ENCODE measurements at places on chromosomes 13 and 19. TPM values are rescaled to one million over a fixed set of nuclear protein-coding genes. Genes with fewer than 3 reads are reported as not detected.

DNA sequence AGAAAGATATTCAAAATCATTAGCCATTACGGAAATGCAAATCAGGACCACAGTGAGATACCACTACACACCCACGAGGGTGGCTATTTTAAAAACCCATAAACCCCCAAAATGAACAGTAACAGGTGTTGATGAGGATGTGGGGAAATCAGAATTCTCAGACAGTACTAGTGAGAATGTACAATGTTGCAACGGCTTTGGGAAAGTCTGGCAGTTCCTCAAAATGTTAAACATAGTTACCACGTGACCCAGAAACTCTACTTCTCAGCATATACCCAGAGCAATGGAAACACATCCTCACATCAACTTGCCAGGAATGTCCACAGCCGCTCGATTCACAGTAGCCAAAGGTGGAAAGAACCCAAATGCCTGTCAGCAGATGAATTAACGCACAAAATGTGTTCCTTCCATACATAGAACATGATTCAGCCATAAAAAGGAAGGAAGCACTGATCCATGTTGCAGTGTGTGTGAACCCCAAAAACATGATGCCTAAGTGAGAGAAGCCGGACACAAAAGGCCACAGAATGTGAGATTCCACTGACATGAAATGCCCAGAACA is 7.0 kb downstream of the PLVAP start:
- no peak for DNase-seq

GRCh38 chr13:37621811-37622361 is 23.3 kb upstream of the POSTN start:
- DNase-seq, result no peak

SPART gene
- 76.5 TPM for total RNA-seq

- DNase-seq, result no peak
Measured at GRCh38 chr13:87999240-87999700, 328.1 kb downstream of the SLITRK5 start.

SPACA4 gene
- total RNA-seq, result not detected

DNA sequence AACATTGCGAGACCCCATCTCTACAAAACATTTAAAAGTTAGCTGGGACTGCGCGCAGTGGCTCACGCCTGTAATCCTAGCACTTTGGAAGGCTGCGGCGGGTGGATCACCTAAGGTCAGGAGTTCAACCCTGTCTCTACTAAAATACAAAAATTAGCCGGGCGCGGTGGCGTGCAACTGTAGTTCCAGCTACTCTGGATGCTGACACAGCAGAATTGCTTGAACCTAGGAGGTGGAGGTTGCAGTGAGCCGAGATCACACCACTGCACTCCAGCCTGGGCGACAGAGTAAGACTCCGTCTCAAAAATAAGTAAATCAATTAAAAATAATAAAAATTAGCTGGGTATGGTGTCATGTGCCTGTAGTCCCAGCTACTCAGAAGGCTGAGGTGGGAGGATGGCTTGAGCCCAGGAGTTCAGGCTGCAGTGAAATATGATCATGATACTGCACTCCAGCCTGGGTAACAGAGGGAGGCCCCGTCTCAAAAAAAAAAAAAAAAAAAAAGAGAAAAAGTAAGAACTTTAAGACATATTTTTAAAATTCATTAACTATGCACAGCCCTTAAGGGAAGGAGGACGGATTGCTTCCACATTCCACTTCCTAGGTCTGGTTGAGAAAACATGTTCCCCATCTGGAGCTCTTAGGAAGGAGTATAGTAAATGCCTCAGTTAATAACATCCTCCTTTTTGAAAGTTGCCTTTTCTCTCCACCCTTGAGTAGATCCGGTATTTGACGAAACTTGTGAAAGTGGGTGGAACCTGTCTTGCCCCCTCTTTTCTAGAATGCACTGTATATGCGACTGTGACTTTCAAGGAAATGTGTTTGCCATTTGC is 26.1 kb downstream of the EXOC3L2 start:
- no peak for DNase-seq

CPAMD8 gene
- 58.6 TPM for total RNA-seq

VN1R2 gene
- not detected for total RNA-seq

DNA sequence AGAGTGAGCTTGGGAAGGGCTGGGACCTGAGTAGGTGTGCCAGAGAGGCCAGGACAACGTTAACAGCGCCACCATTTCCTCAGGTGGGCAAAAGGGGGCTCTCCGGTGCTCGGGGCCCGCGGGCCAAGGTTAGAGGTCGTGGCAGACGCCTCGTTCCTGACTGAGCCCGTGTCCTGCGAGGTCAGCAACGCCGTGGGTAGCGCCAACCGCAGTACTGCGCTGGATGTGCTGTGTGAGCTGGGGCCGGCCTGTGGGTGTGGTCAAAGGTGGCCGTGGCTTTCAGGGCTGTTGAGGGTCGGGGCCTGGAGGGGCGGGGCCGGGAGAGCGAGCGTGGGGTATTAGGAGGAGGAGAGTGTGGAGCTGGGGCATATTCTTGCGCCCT is 3.7 kb downstream of the KIRREL2 start:
- DNase-seq, result no peak

LCP1 gene
- 17.0 TPM for total RNA-seq

GRCh38 chr19:8334458-8335342 is 8.4 kb downstream of the KANK3 start:
- peak; percentile 53 for DNase-seq

GRCh38 chr19:55649268-55650125 is 1.5 kb downstream of the CCDC106 start:
- no peak for DNase-seq

- DNase-seq, result no peak
Measured at GRCh38 chr13:50377726-50378270, 362.6 kb downstream of the KCNRG start.

- no peak for DNase-seq
Measured at GRCh38 chr13:44276061-44276460, 97.6 kb upstream of the SERP2 start.

GRCh38 chr13:93797463-93797862 is 570.9 kb downstream of the GPC6 start:
- DNase-seq, result no peak

ARHGAP35 gene
- total RNA-seq, result 86.0 TPM

DNA sequence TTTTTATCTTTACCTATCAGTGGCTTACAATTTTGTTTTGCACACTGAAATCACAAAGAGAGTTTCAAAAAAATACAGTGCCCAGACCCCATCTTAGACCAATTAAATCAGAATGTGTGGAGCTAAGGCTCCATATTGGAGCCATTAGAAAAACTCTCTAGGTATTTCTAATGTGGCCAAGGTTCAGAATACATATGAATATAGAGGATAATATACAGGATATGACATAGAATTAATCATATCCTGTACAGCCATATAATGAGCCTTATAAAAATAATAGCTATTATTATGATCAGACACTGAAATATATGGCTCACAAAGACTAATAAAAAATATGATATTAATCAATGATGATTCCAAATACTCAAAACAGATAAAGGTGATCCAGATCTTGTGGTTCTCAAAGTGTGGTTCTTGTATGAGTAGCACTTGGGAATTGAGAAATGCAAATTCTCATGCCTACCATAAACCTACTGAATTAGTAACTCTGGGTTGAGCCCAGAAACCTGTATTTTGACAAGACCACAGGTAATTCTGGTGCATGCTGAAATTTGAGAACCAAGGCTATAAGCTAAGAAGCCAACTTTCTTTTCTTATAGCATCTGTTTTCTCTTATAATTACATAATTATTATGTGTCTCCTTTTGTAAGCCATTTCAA is 408.0 kb downstream of the DIAPH3 start:
- no peak for DNase-seq

ZNF57 gene
- total RNA-seq, result 5.3 TPM

DNA sequence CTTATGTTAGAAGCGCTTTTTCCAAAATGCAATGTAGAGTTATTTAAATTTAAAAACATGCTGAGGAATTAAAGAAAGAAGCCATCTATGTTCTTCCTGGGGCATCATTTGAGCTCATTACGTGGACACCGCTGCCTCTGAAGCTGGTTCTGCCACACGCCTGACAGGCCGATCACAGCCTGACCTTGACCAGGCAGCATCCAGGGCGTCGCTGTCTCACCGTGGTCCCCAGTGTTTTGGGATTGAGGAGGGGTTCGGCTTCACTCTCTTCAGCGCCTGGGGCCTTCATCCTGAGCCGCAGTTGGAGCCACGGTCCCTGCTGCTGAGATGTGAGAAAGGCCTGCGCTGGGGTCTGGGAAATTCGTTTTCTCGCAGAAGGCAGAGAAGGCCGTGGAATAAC is 64.0 kb downstream of the ATP11A start:
- no peak for DNase-seq

CTXN1 gene
- 114 TPM for total RNA-seq

GRCh38 chr13:75186379-75186778 is 295.6 kb downstream of the TBC1D4 start:
- no peak for DNase-seq

DNA sequence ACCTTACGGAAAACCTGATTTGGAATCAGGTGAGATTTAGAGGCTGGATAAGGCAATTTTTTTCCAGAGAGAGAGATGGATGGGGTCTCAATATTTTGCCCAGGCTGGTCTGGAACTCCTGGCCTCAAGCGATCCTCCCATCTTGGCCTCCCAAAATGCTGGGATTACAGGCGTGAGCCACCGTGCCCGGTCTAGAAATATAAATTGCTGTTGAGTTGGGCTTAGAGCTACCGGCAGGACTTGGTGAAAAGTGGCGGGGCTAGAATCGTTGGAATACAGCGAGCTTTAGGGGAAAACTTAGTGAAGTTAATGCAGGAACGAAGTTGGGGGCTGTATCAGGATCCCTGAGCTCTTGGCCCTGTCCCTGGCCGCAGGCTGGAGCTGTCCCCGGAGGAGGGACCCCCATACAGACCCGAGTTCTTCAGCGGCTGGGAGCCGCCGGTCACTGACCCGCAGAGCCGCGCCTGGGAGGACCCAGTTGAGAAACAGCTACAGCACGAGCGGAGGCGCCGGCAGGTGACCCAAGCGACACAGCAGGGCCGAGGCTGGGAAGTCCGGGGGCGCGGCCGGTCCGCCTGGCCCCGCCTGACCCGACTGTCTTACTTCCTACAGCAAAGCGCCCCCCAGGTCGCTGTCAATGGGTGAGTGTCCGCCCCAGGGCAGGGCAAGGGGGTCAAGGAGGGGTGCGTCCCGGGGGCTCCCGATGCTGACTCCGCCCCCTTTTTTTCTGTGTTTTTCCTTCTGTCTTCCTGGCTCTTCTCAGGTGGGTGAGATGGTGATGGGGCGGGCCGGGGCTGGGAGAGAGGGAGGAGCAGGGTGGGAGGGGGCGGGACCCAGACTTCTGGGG is 7.6 kb downstream of the EPS8L1 start:
- no peak for DNase-seq

C13orf42 gene
- total RNA-seq, result not detected

DNA sequence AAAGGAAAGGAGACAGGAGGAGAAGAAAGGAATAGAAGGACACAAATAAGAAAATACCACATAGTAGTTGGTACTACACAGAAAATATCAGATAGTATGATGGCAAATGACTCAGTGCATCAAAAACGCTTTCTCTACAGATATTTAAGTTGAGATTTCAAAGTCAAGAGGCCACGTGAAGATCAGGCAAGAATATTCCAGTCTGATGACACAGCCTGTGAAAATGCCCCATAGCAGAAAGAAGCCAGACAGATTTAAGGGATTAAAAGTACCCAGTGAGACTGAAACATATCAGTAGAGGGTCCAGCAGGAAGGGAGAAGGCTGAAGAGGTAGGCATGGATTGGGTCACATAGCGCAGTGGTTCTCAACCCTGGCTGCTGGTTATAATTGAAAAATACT is 113.7 kb downstream of the VWA8 start:
- DNase-seq, result no peak

PLK5 gene
- total RNA-seq, result 0.38 TPM

DNA sequence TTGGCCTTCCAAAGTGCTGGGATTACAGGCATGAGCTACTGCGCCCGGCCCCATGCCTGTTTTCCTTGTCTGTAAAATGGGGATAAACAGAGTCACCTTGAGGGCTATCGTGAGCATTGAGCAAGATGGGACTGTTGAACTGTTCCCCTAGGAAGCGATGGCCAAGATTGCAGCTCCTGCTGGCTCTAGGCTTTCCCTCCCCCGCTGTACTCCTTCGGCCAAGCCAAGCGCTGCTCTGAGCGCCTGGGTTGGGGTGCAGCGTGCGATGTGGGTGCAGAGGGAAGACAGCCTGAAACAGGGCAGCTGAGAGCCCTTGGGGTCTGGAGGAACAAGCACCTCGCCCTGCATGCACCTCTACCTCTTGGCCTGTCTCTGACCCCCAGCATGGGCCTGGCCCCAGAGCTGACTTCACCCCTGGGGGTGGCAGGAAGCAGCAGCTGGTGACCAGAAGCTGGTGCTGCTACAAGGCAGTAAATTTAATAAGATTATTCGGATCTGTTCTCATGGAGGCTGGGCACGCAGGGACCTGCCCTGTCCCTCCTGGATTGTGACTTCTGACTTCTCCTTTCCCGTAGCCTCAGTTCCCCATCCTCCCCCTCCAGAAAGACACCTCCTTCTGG is 5.3 kb downstream of the GNG8 start:
- no peak for DNase-seq

DNA sequence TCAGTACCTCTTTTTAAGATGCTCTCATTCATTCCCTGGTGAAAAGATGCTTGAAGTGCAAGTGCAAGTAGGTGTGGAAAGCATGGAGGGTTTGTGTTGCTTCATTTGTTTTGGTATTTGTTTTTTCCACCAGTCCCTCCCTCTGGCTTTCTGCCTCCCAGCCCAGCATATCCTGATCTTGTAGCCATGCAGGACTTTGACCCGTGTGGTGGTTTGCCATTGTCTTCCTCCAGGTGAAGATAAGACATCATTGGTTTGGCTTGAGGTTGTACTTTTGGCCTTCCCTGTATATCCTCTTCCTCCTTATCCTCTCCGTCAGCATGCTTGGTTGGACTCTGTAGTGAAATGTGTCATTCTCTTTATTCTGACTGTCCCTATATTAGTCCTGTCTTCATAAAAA is 9.1 kb downstream of the SPINT2 start:
- no peak for DNase-seq

DNA sequence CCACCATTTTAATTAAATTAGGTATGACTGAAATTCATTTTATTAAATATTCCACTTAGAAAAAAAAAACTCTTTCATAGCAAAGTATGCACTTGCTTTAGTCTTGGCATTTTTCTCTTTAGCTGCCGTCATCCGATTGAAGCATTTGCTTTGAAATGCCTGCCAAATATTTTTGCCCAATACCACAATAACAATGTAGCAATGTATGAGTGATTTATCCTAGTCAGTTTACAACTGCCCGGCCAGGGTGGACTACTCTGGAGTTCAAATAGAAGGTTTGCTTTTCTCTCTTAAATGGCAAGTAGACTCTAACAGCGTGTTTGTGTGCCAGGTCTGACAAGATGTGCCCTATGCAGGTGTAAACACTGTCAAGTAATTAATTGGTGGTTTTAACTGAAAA is 675.3 kb upstream of the SGCG start:
- no peak for DNase-seq

DNA sequence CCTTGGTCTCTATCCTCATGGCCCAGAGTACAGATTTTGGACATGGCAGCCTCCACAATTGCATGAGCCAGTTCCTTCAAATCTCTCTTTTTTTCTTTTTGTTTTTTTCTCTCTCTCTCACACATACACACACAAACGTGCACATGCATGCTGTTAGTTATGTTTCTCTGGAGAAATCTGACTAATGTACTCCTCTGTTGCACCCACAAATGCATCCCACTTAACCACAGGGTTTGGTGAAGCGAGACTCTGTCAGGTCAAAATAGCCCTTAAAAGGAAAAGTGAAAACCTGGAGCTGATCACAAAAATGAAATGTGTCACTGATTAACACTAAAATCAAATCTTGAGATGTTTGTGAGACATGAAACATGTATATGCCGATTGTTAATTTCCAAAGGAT is 374.6 kb upstream of the ARGLU1 start:
- DNase-seq, result no peak

GRCh38 chr13:34357435-34358232 is 539.7 kb downstream of the RFC3 start:
- DNase-seq, result no peak

TPTE2 gene
- total RNA-seq, result not detected

- no peak for DNase-seq
Measured at GRCh38 chr13:72820156-72820897, 38.4 kb downstream of the PIBF1 start.
